ENCODE measurements at places on chromosomes 6 and 20. TPM values are rescaled to one million over a fixed set of nuclear protein-coding genes. Genes with fewer than 3 reads are reported as not detected.

- peak; percentile 71 for DNase-seq
- H3K27me3 ChIP-seq, result no peaks in the 10 kb centered on the region
- H3K27ac ChIP-seq, result peak overlapping the region; percentile 79
- no peaks in the 10 kb centered on the region for H3K36me3 ChIP-seq
- peaks cover 20% of the 10 kb centered on the region for H3K4me1 ChIP-seq
- peak overlapping the region; percentile 38 for H3K4me3 ChIP-seq
Observed at GRCh38 chr6:30955367-30956042, 14.7 kb downstream of the MUCL3 start.

DNA sequence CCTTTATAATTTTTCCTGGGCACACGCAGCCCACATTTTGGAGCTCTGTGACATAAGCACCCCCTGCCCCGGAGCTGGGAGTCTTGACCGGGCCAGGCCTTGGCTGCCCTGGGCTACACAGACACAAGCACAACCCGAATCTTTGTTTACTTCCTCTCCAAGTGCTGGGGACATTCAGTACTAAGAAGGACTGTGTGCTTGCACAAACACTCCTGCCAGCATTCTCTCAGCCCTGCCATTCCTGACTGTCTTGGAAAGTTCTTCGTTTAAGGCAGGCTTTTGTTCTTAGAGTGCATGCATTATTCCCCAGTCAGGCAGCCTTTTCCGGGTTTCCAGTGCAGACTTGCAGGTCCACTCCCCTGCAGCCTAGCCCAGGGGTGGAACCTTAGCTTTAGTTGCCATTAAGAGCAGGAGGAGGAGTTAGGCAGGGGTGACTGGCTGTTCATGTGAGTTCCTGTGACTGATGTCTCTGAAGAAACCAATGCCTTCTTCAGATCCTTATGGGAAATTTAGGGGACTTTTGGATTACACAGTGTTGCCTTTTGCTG lies 28.6 kb downstream of the FOXO3 start:
- peak; percentile 68 for DNase-seq
- peak overlapping the region; percentile 87 for H3K27ac ChIP-seq
- peaks cover 94% of the 10 kb centered on the region for H3K4me1 ChIP-seq
- H3K4me3 ChIP-seq, result peak overlapping the region; percentile 2
- no peaks in the 10 kb centered on the region for H3K36me3 ChIP-seq
- H3K27me3 ChIP-seq, result no peaks in the 10 kb centered on the region

- H3K4me3 ChIP-seq, result no peak overlapping the region
- no peaks in the 10 kb centered on the region for H3K36me3 ChIP-seq
- H3K27me3 ChIP-seq, result no peaks in the 10 kb centered on the region
- H3K4me1 ChIP-seq, result no peaks in the 10 kb centered on the region
Observed at GRCh38 chr6:113979937-113980336, 9.0 kb upstream of the HDAC2 start.

DNA sequence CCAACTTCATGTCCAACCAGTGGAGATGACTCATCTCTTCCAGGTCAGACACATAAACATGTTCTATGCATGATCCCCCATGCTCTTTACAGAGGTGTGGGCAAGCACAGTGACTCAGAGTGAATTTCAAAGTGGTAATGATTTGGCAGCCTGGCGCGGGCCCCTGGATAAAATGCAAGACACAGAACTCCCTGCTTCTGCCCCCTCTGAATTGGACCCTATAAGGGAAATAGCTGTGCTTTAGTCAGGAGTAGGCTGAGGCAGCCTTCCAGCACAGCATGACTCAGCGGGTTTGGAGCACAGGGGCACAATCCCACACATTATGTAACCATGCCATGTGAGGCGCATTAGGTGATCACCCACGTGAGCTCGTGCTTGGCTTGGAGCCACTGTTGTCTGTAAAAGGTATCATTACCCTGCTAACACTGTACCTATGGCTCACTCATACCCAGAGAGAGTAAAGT lies 127.4 kb downstream of the C6orf118 start:
- H3K27me3 ChIP-seq, result no peaks in the 10 kb centered on the region
- no peak overlapping the region for H3K4me3 ChIP-seq
- H3K4me1 ChIP-seq, result no peaks in the 10 kb centered on the region
- no peaks in the 10 kb centered on the region for H3K36me3 ChIP-seq

The GRM1 gene
- total RNA-seq, result not detected

GRCh38 chr6:35494161-35494563 lies 2.7 kb downstream of the TEAD3 start:
- no peaks in the 10 kb centered on the region for H3K36me3 ChIP-seq
- no peak for DNase-seq
- peak overlapping the region; percentile 95 for H3K4me3 ChIP-seq
- peak overlapping the region; percentile 34 for H3K27ac ChIP-seq
- H3K27me3 ChIP-seq, result peaks cover 5% of the 10 kb centered on the region
- peaks cover 70% of the 10 kb centered on the region for H3K4me1 ChIP-seq

DNA sequence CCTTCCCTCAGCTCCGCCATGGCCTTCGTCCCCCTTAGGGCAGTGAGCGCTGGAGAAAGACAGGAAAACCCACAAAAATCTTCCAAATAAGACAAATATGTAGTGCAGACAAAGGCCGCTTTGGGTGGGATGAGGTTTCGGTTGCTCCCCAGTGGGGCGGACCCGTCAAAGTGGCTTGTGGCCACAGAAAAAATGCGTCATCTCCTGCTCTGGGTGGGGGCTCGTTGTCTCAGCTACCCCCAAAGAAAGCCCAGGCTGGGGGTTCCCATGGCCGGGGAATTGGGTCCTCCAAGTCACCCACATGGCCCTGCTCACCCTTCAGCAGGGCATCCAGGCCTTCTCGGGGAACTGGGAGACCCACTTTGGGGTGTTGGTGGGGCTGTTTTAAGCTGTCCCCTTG lies 21.9 kb upstream of the SCUBE3 start:
- no peak for DNase-seq
- no peak overlapping the region for H3K27ac ChIP-seq
- no peaks in the 10 kb centered on the region for H3K4me1 ChIP-seq
- no peak overlapping the region for H3K4me3 ChIP-seq
- H3K27me3 ChIP-seq, result no peaks in the 10 kb centered on the region

The ACTL10 gene
- total RNA-seq, result 1.7 TPM

DNA sequence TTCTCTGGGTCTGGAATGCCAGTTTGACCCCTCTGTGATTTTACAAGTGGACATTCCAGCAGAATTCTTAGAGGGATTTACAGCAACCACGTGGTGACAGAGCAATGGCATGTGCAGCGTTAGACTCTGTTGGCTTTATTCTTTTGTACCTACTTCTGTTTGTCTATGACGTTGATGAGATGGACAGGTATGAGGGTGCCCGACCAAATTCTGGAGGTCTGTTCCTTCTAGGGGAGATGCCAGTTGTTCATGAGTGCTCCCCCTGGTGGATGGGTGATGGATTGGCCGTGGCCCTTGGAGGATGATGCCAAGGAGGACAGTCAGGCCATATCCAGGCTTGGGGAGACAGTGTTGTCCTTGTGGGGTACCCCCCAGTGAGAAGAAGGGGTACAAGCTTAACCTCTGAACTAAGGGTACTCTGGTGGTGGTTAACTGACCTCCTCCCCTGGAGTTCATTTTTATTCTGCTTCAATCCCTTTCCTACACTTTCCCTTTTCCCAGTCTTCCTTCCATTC lies 198.6 kb downstream of the DTNBP1 start:
- H3K4me3 ChIP-seq, result no peak overlapping the region
- H3K27ac ChIP-seq, result no peak overlapping the region
- no peak for DNase-seq
- peaks cover 22% of the 10 kb centered on the region for H3K4me1 ChIP-seq

The RRAGD gene
- total RNA-seq, result 32.6 TPM

The TRIM15 gene
- total RNA-seq, result not detected

The MATN4 gene
- total RNA-seq, result not detected

The BPIFA1 gene
- total RNA-seq, result 0.46 TPM

DNA sequence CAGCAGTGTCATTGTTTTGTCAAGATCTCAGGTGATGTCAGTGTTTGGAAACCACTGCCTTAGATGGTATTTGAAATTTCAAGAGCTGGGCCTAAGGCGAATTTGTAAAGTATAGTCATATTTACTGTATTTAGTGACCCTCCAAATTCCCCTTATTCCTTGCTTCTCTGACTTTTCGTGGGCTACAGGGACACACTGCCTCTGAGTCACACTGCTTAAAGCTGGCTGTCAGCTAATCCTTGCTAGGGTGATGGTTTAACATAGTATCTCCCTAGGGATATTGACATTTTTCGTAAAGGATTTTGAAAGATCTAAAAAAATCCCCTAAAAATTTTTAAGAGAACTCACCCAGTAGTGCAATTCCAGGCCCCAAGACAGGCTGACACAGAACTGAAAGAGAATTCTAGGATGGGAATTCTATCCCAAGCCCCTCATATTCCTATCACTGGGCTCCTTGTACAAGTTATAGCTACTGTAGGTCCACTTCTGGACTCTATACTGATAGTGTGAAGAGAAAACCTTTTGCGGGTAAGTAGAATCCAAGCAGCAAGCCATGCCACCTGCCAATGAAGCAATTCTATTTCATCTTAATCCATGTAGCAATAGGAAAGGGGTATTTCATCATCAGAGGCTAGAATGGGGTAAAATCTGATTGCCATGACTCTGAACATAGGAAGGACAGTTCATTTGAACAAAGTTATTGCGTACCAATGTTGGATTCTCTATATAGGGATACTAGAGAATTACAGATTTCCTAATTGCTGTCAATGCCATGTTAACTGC lies 4.3 kb downstream of the BMP6 start:
- no peaks in the 10 kb centered on the region for H3K36me3 ChIP-seq
- peak overlapping the region; percentile 24 for H3K27ac ChIP-seq
- no peak overlapping the region for H3K4me3 ChIP-seq

GRCh38 chr20:14685183-14685582 lies 347.8 kb upstream of the FLRT3 start:
- H3K4me3 ChIP-seq, result no peak overlapping the region
- H3K27ac ChIP-seq, result no peak overlapping the region
- H3K27me3 ChIP-seq, result no peaks in the 10 kb centered on the region
- H3K36me3 ChIP-seq, result no peaks in the 10 kb centered on the region
- no peaks in the 10 kb centered on the region for H3K4me1 ChIP-seq

The FAM135A gene
- 50.4 TPM for total RNA-seq

DNA sequence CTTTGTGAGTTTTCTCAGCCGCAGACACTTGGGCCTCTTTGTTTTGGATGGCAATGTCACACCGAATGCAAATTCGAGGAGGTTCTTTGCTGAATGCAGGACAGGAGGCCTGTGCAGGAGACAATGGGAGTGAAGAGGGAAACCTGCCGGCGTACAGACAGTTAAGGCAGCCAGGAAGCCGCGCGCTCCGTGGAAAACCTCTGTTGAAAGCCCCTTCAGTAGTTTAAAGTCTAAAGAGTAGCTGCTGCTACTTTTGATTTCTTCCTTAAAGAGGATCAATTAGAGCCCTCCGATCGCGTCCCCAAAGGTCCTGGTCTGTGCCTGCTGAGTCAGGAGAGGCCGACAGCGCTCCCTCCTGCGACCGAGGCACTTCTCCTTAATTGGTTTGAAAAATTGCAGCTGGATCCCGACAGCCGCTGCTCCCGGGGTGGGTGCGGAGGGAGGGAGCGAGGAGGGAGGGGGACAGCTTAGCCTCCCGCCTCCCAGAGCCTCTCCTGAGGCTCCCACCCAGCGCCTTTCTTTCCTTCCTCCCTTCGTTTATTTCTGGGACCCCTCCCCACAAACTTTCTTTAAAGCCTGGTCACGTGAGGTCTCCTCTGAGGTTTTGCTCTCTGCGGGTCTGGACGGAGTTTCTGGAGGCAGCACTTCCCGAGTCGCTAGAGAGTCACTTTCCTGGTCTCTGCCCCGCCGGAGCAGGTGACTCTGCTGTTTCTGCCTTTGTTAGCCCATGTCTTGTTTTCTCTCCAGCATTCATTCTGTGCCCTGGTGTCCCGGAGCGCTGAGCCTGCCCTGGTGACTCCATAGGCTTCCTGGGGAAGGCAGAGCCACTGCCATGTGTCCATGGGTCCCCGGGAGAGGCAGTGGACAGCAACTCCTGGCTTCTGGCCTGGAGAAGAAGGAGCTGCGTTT lies 22.3 kb upstream of the RPP40 start:
- no peaks in the 10 kb centered on the region for H3K36me3 ChIP-seq
- H3K27me3 ChIP-seq, result no peaks in the 10 kb centered on the region
- peaks cover 6% of the 10 kb centered on the region for H3K4me1 ChIP-seq
- peak; percentile 67 for DNase-seq
- peak overlapping the region; percentile 54 for H3K4me3 ChIP-seq
- H3K27ac ChIP-seq, result peak overlapping the region; percentile 48

DNA sequence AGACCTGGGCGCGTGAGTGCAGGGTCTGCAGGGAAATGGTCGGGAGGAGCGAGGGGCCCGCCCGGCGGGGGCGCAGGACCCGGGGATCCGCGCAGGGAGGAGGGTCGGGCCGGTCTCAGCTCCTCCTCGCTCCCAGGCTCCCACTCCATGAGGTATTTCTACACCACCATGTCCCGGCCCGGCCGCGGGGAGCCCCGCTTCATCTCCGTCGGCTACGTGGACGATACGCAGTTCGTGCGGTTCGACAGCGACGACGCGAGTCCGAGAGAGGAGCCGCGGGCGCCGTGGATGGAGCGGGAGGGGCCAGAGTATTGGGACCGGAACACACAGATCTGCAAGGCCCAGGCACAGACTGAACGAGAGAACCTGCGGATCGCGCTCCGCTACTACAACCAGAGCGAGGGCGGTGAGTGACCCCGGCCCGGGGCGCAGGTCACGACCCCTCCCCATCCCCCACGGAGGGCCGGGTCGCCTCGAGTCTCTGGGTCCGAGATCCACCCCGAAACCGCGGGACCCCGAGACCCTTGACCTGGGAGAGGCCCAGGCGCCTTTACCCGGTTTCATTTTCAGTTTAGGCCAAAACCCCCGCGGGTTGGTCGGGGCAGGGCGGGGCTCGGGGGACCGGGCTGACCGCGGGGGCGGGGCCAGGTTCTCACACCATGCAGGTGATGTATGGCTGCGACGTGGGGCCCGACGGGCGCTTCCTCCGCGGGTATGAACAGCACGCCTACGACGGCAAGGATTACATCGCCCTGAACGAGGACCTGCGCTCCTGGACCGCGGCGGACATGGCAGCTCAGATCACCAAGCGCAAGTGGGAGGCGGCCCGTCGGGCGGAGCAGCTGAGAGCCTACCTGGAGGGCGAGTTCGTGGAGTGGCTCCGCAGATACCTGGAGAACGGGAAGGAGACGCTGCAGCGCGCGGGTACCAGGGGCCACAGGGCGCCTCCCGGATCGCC lies 54.2 kb upstream of the HLA-A start:
- no peak for DNase-seq
- H3K27ac ChIP-seq, result peak overlapping the region; percentile 88
- H3K27me3 ChIP-seq, result no peaks in the 10 kb centered on the region
- peak overlapping the region; percentile 53 for H3K4me3 ChIP-seq
- no peaks in the 10 kb centered on the region for H3K4me1 ChIP-seq

All from upper lobe of left lung (tissue), 6 donors.